Progenitor cell of endocrine pancreas (in vitro differentiated cells): ENCODE measurements at places on chromosomes 13 and 19.

- no peak for DNase-seq
- no peaks in the 10 kb centered on the region for H3K27me3 ChIP-seq
- H3K36me3 ChIP-seq, result peaks cover 10% of the 10 kb centered on the region
- H3K4me3 ChIP-seq, result no peak overlapping the region
- no peaks in the 10 kb centered on the region for H3K4me1 ChIP-seq
Observed at GRCh38 chr19:17582613-17583012, 27.2 kb downstream of the COLGALT1 start.

DNA sequence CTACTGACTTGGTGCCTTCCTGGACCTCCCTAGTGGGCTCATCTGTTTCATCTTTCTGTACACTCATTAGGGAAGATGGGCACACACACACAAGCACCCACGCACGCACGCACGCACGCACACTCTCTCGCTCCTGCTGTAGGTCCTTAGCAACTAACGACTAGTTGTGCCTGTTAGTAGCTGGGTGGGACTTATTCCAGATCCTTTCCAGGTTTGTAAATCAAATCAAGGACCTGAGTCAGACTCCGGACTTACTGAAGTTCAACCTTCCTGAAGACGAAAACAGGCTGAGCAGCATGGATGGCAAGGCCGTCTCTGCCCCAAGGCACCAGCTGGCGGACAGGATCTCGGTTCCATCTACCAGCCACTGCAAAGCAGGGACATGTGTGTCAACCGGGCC lies 76.2 kb downstream of the SLC15A1 start:
- peaks cover 12% of the 10 kb centered on the region for H3K4me1 ChIP-seq
- H3K4me3 ChIP-seq, result no peak overlapping the region
- no peaks in the 10 kb centered on the region for H3K36me3 ChIP-seq
- peaks cover 7% of the 10 kb centered on the region for H3K27me3 ChIP-seq
- H3K27ac ChIP-seq, result peak overlapping the region; percentile 59

DNA sequence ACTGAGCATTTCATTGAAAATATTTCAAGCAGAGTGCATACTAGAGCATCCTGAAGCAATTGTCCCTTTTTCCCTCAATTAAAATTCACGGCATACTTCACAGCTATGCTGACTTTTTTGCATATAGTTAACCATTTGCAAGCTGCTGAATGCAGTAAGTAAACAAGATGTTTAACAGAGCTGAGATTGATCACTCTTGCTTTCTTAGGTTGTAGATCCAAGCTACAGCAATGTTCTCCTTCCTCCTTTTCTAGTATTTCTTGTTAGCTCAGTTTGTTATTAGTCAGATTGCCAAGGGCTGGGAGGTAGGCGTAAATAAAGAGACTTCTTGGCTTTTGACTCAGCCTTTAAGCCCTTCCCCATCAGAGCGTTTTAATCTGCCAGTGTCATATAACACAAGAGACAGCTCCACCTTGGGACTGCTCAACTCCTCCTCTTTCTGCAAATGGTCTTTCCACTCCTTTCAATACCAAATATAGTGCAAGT lies at the start of gene SLITRK6:
SLITRK6 (minus strand) TSS at position 323 of the 486 bp plus-strand sequence. CDS start 2,911 bp downstream, outside the sequence.
- H3K27ac ChIP-seq, result peak within 1 kb of the TSS; percentile 87
- no peaks in the 10 kb centered on the region for H3K27me3 ChIP-seq
- DNase-seq, result no peak
- H3K36me3 ChIP-seq, result peaks cover 14% of the 10 kb centered on the region

DNA sequence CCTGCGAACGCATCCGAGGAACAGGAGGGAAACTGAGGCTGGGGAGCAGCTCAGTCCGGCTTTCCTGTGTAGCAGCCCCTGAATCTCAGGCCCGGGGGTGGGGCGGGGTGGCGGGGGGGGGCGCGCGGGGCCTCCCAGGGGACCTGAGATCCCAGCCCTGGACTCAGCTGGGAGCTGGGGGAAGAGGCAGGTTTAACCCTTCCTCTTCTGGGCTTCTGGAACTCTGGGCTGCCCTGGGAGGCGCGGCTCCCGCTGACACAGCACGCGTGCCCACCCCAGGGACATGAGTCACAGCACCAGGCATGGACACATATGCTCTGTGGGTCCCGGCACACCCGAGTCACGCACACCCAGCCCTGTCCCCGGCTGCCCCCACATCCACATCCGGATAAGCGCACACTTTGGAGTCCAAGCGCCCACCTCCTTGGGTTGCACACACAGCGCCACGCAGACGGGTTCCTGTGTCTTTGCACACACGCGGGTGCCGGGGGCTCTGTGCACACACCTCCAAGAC lies 3.5 kb upstream of the CIRBP start:
- peaks cover 45% of the 10 kb centered on the region for H3K4me1 ChIP-seq
- H3K27me3 ChIP-seq, result peaks cover 9% of the 10 kb centered on the region
- peak overlapping the region; percentile 91 for H3K27ac ChIP-seq
- DNase-seq, result no peak

DNA sequence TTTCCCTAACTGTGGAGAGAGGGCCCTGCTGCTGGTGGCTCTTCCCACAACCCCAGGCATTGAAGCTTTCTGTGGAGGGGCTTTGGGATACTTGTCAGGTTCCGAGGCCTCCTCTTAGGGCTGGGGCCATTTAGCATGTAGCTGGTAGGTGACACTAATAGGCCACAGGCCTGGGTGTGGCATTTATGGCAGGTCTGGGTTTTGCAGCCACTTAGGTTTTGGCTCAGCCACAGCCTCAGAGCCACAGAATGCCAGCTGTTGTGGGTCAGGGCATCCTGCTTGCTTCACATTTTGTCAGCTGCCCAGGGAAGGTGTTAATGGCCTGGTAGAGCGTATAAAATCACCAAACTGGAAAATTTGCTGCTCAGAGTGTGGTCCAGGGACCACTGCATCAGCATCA lies 15.7 kb downstream of the FAM124A start:
- no peak overlapping the region for H3K27ac ChIP-seq
- no peak for DNase-seq
- H3K4me3 ChIP-seq, result no peak overlapping the region
- H3K27me3 ChIP-seq, result peaks cover 6% of the 10 kb centered on the region
- H3K4me1 ChIP-seq, result no peaks in the 10 kb centered on the region

DNA sequence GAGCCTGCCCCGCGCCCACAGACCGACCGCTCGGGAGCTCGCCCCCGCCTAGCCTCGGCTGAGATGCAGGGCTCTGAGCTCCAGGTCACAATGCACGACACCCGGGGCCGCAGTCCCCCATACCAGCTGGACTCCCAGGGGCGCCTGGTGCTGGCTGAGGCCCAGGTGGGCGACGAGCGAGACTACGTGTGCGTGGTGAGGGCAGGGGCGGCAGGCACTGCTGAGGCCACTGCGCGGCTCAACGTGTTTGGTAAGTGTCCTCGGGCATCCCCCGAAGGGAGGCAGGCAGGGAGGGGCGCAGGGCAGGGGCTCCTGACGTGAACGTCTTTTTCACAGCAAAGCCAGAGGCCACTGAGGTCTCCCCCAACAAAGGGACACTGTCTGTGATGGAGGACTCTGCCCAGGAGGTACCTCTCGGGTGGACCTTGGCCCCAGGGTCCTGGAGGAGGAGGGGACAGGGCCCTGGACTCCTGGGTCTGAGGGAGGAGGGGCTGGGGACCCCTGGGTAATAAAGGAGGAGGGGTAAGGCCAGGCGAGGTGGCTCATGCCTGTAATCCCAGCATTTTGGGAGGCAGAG lies 3.3 kb downstream of the BCAM start:
- no peak overlapping the region for H3K4me3 ChIP-seq
- H3K27me3 ChIP-seq, result no peaks in the 10 kb centered on the region
- H3K27ac ChIP-seq, result no peak overlapping the region

DNA sequence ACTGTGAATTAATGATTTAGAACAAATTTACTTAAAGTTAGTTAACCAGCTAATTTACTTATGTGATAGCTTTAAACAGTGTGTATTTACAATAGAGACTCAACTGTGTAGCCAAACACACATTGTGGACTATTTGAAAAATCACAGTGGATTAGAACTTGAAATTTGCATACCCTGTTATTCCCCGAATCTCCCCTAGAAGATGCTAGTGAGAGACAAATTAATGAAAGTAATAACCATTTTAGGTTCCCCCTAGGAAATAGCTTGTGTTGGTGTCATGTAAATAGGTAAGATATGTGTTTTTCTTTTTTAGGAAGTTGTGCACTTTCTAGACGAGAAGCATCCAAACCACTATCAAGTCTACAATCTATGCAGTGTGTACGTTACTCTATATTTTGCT lies 98.5 kb downstream of the C1QTNF9 start:
- no peaks in the 10 kb centered on the region for H3K36me3 ChIP-seq
- no peak overlapping the region for H3K4me3 ChIP-seq
- no peaks in the 10 kb centered on the region for H3K4me1 ChIP-seq
- H3K27ac ChIP-seq, result no peak overlapping the region
- H3K27me3 ChIP-seq, result peaks cover 8% of the 10 kb centered on the region

DNA sequence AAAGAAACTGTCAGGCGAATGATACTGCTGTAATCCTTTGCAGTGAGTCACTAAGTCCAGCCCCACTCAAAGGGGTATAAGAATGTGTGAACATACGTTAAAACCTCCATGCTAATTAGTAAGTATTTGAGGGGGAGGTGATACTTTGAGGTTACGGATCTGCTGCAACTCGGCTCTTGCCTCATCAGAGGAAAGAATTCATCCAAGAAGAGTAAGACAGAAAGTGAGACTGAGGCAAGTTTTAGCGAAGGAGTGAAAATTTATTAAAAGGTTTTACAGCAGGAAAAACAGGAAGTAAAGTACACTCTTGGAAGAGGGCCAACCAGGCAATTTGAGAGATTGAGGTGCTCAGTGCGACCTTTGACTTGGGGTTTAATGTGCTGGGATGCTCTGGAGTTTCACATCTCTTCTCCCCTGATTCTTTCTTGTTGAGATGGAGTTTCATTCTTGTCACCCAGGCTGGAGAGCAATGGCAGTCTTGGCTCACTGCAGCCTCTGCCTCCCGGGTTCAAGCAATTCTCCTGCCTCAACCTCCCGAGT lies 9.8 kb downstream of the CLEC4M start:
- no peak overlapping the region for H3K27ac ChIP-seq
- H3K4me1 ChIP-seq, result peaks cover under 1% of the 10 kb centered on the region
- H3K27me3 ChIP-seq, result peaks cover 44% of the 10 kb centered on the region
- DNase-seq, result no peak
- no peak overlapping the region for H3K4me3 ChIP-seq

DNA sequence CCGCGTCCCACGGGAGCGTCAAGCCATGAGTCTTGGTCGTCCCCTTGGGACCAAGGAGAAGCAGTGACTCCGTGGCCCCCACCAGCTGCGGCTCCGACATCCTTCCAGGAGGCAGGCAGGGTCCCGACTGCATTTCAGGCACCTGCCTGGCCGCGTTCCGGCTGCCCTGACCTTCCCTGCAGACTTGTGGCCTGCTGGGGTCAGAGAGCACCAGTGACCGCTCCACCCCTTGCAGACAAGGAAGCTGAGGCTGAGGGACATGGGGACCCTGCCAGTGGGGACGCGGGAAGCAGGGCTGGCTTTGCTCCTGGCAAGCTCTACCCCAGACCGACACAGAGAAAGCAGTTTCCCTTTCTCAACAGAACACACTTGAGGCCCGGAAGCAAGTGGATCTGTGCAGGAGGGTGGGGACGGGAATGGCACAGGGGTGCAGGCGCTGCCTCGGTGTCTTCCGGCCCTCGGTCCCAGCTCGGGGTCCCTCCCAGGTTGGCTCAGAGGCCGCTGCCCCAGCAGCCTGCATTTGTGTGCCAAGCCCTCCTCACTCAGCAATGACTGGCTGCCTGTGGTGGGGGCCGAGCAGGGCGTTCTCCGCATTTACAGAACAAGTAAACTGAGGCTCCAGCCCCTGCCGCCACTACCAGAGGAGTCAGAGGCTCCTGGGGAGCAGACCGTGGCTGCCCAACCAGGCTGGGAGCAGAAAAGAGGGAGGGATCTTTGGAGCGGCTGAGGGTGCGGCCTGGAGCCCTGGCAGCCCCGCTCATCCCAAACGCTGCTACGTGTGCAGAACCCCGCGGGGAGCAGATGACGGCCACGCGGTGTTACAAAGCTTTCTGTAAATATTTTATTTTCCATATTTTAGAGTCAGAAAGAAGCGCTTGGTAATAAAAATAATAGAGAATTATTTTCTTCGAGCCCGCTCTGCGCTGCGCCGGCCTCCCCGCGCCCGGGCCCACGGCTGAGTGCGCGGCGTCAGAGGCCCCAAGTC lies 43.9 kb downstream of the GAS6 start:
- H3K4me3 ChIP-seq, result no peak overlapping the region
- H3K4me1 ChIP-seq, result no peaks in the 10 kb centered on the region
- no peak overlapping the region for H3K27ac ChIP-seq
- H3K36me3 ChIP-seq, result peaks cover 2% of the 10 kb centered on the region
- peaks cover 6% of the 10 kb centered on the region for H3K27me3 ChIP-seq
- no peak for DNase-seq
